ENCODE measurements at places on chromosomes 1 and 21.

GRCh38 chr1:95509989-95510388 lies 276.0 kb downstream of the RWDD3 start:
- no peak for DNase-seq

DNA sequence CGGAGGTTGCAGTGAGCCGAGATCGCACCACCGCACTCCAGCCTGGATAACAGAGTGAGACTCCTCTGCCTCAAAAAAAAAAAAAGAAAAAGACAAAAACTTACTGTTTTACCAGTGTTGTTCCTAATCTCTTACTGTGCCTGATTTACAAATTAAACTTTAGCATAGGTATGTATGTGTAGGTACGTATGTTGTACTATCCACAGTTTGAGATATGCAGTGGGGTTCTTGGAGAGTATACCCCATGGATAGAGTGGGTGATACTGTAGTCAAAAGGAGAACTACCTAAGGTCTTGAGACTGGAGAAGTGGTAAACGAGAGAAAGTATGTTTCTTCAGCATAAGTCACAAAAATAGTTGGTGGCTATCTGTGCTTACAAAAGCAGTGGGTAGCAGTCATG lies 38.6 kb downstream of the RNF11 start:
- DNase-seq: no peak

DNA sequence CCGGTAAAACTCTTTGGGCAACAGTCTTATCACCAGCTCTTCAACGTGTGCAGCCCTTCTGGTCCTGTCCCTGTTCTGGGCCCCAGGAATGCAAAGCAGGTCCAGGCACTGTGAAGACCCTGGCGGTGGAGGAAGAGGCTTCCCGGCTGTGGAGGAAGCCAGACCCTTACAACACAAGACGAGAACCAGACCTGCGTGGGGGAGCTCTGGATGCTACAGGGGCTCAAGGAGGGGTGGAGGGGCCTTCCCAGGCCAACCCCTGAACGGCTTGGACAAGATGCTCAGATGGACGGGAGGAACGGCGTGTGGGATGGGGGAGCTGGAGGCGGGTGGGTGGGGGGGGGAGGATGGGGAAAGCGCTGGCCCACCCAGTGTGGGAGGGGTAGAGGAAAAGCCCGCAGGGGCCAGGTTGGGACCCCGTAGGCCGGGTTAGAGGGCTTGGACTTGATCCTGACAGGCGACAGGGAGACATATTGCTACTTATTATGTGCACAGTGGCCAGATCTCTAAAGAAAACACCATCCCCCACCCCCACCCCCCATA lies 5.1 kb upstream of the OLIG2 start:
- DNase-seq: no peak

DNA sequence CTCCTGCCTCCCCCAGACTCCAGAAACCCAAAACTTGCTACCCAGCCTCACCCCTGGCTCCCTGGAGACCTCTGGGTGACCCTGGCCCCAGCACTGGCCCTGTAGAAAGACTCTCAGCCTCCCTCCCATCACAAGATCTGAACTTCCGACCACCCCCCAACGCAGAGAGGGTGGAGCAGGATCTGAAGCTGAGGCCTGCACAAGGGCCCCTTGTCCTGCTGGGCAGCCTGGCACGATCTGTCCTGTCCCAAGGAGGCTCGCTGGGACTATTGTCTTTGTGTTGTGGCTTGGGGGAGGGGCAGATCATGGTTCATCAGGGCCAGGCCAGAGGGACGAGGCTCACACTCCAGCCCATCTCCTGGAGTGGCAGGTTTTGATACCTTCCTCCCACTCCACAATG lies 20.0 kb downstream of the PHLDA3 start:
- no peak for DNase-seq

GRCh38 chr21:35226968-35227744 lies 178.1 kb upstream of the RUNX1 start:
- DNase-seq: peak; percentile 5

DNA sequence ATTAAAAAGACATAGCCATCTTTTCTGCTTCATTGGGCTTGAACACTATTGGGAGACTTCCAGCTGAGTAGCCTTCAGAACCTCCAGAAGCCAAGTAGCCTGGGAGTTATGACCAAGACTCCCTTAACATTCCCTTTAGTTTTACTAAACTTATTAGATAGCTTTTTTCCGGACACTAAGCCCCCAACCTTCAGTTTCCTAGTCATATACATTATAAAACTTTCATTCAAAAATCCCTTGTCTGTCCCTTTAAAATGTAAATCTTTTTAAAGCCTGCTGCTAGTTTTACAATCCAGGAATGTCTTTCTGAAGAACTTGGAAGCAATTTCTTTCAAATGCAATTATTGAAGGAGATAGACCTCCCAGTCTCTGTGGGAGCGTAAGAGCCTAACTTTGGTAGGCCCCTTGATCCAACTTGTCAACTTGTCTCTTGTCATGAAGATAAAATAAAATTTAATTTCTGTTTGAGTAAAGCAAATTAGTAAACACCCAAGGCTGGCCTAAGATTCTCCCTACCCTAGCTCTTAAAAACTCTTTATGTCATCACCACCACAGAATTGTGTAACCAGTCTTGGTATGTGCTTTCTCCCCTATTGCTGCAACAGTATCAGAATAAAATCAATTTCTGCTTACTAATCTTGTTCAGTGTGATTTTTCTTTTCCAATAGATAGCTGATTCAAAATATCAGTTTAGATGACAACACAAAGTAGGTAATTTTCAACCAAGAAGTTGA lies 796.2 kb downstream of the PLA2G4A start:
- no peak for DNase-seq

DNA sequence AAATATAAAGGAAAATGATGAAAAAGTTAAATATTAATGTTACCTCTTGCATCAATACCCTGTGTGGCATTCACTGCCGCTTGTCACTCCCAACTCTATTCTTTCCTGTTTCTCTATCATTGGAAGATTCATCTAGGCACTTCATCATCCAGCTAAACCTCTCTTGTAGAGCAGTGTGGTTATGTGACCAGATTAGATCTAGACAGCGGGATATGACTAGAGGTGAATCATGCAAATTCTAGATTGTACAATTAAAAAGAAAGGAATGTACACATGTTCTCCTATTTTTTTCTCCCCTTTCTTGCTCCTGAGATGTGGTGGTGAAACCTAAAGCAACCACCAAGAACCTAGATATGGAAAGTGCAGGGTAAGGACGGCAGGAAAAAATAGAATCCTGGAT lies 174.1 kb downstream of the LBR start:
- no peak for DNase-seq

DNA sequence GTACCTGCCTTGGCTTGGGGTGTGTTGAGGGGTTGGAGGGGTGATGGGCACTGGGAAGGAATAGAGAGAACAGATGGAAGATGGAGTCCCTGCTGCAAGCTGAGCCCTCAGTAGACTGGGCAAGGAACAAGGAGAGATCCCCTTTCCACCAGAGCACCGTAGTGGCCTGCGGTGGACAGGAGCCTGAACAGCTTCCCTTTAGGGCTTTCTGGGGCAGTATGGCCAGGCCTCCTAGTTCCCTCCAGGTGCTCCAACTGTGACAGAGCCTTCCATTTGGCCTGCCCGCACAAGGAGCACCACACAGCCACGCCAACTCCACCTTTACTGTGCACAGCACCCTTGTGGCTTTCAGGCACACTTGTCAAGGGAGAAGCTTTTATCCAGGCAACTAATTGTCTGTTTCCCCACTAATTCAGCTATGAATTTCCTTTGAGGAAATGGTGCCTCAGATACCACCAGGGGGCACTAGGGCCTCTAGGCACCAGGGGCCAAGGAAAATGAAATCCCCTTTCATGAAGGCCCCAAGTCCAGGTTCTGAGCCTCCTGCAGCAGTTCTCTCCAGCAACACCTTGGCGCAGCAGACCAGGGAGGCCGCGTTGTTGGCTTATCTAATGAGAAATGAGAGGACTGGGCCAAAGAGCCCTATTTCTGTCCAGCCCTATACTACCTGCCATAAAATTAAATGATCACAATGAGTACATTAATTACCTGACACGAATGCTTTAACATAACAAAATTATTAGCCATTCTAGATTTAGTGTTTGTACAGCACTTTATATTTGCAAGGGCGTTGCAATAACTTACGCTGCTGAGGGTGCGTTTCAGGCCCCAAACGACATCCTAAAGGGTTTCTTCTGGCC lies 23.1 kb upstream of the ERI3 start:
- DNase-seq: peak; percentile 3

DNA sequence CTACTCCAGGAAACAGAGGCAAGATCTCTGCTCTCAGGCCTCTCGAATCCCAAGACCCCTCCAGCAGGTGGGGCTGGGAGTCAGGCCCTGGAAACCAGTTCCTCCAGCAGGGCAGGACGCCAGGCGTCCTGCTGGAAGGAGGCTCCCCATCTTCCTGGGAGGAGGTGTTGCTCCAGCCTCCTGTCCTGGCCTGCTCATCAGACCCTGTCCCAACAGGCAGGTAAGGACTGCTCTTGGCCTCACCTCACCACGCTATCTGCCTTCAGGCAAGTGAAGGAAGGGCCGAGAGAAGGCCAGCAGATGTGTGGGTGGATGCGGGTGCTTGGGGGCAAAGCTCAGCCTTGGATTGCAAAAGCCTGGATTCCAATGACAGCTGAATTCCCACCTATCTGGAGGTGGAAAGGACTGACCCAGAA lies 82.9 kb downstream of the SSBP3 start:
- DNase-seq: no peak
